ENCODE measurements at places on chromosomes 5 and 9. TPM values are rescaled to one million over a fixed set of nuclear protein-coding genes. Genes with fewer than 3 reads are reported as not detected.

The TAF11L10 gene
- not detected for total RNA-seq

The KIF24 gene
- total RNA-seq: 1.4 TPM

The BTNL3 gene
- 0.22 TPM for total RNA-seq

The DMRT2 gene
- total RNA-seq: 19.0 TPM

The PDZD2 gene
- total RNA-seq: 57.7 TPM

The CDH18 gene
- total RNA-seq: not detected

The PCDHGA5 gene
- 3.6 TPM for total RNA-seq

The KCNIP1 gene
- total RNA-seq: 6.4 TPM

The PAEP gene
- total RNA-seq: not detected

The CAMLG gene
- 47.3 TPM for total RNA-seq

The SNCB gene
- not detected for total RNA-seq

The HDAC3 gene
- total RNA-seq: 38.6 TPM

The PJA2 gene
- 162 TPM for total RNA-seq

The SAPCD2 gene
- 0.19 TPM for total RNA-seq

The SLC6A7 gene
- not detected for total RNA-seq

The C9 gene
- not detected for total RNA-seq

The CFAP77 gene
- not detected for total RNA-seq

The CPEB4 gene
- 47.7 TPM for total RNA-seq

The TMEFF1 gene
- total RNA-seq: not detected

The MARCOL gene
- total RNA-seq: not detected

The VLDLR gene
- total RNA-seq: 13.4 TPM

The ACER2 gene
- total RNA-seq: 32.9 TPM

The MYMK gene
- total RNA-seq: not detected

The OLFM1 gene
- 25.6 TPM for total RNA-seq

The ZNG1C gene
- total RNA-seq: 21.8 TPM

The HAVCR1 gene
- 0.88 TPM for total RNA-seq

The GAS1 gene
- 89.2 TPM for total RNA-seq

The PHF19 gene
- 36.7 TPM for total RNA-seq

The DEPDC1B gene
- 0.75 TPM for total RNA-seq

The FANCC gene
- total RNA-seq: 6.4 TPM

The ERGIC1 gene
- 119 TPM for total RNA-seq

The C9orf153 gene
- total RNA-seq: 0.17 TPM

The PCDHA2 gene
- not detected for total RNA-seq

The SPATA6L gene
- total RNA-seq: 5.3 TPM

The GPR151 gene
- not detected for total RNA-seq

The LTC4S gene
- total RNA-seq: not detected

The PCDHGC3 gene
- 35.4 TPM for total RNA-seq

The OR1L6 gene
- not detected for total RNA-seq

The PSD2 gene
- not detected for total RNA-seq

The TMC1 gene
- total RNA-seq: 3.6 TPM

The IGFBPL1 gene
- not detected for total RNA-seq

The CER1 gene
- total RNA-seq: not detected

The NINJ1 gene
- total RNA-seq: 64.3 TPM

The RASA1 gene
- total RNA-seq: 62.2 TPM

The IFNA2 gene
- not detected for total RNA-seq

The LRRC19 gene
- not detected for total RNA-seq

The MARVELD2 gene
- total RNA-seq: 0.34 TPM

The NR2F1-AS1 gene
- 4.2 TPM for total RNA-seq

The NR5A1 gene
- total RNA-seq: not detected

The EGR1 gene
- total RNA-seq: 4.4 TPM
